H9 (cell line): ENCODE measurements at places on chromosomes 3 and 15. TPM values are rescaled to one million over a fixed set of nuclear protein-coding genes. Genes with fewer than 3 reads are reported as not detected.

GRCh38 chr15:64029633-64030032, 16.7 kb downstream of the DAPK2 start:
- no peaks in the 10 kb centered on the region for H3K27me3 ChIP-seq
- DNase-seq = no peak
- H3K36me3 ChIP-seq = no peaks in the 10 kb centered on the region
- H3K4me3 ChIP-seq = no peak overlapping the region
- H3K27ac ChIP-seq = no peak overlapping the region

Gene KCNMB3
- 1.6 and 1.9 TPM in 2 replicates for total RNA-seq

DNA sequence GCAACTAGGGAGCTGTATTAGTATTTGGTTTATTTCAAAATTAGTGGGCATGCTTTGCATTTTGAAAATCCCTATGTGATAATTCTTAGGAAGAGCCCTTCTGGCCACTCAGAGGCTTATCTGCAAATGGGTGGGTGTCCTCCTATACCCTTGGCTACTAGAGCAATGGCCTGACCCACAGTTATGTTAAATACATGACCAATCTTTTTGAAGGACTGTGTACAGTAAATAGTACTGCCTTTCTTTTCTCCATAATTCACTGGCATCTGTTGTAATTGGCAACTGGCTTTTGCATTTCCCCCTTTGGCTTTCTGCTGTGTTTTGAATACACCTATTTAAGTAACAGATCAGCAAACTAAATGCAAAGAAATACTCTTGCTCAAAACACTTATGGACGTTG, 175.4 kb downstream of the ANXA2 start:
- no peaks in the 10 kb centered on the region for H3K36me3 ChIP-seq
- H3K4me3 ChIP-seq = no peak overlapping the region
- no peak overlapping the region for H3K27ac ChIP-seq

Gene VIPR1
- total RNA-seq = 6.3 and 6.5 TPM in 2 replicates

- no peak overlapping the region for H3K27ac ChIP-seq
- no peak for DNase-seq
- no peaks in the 10 kb centered on the region for H3K27me3 ChIP-seq
- no peaks in the 10 kb centered on the region; the same call in 1 of the 2 replicates for H3K4me1 ChIP-seq
- H3K4me3 ChIP-seq = no peak overlapping the region
- H3K36me3 ChIP-seq = no peaks in the 10 kb centered on the region
These were observed 129.2 kb upstream of the DPH6 start for GRCh38 chr15:35674873-35675781.

Gene CERS3
- total RNA-seq = 1.3 and 1.4 TPM in 2 replicates

GRCh38 chr15:65680544-65680943, 58.8 kb downstream of the SLC24A1 start:
- no peak overlapping the region for H3K27ac ChIP-seq
- H3K4me3 ChIP-seq = no peak overlapping the region
- no peaks in the 10 kb centered on the region for H3K36me3 ChIP-seq
- DNase-seq = no peak

Gene ARL14
- not detected in 2 replicates for total RNA-seq

DNA sequence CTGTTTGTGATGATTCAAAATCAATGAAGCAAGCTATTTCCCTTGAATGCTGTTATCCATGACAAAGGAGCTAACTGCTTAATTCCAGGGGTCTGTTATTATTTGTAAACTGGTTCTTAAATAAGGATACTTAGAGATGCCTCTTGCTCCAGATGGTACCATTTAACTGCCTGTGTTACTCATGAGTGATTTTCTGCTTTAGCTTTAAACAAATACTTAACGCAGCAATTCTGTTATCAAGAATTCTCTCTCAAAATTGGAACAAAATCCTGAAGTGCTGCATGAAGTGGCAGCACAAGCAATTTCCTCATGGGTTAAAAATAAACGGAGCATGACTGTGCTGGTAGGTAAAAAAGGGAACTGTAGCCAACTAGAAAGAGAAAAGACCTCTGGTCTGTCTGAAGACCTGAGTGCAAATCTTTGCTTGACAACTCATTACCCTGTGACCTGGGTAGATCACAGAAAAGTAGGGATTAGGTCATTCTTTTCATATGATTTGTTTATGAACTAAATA, 62.5 kb upstream of the GBE1 start:
- DNase-seq = no peak
- H3K27me3 ChIP-seq = no peaks in the 10 kb centered on the region
- H3K36me3 ChIP-seq = no peaks in the 10 kb centered on the region
- H3K4me1 ChIP-seq = no peaks in the 10 kb centered on the region; the same call in 1 of the 2 replicates
- no peak overlapping the region for H3K4me3 ChIP-seq

Gene PIGB
- 6.7 and 9.0 TPM in 2 replicates for total RNA-seq

- H3K27me3 ChIP-seq = no peaks in the 10 kb centered on the region
- H3K4me1 ChIP-seq = no peaks in the 10 kb centered on the region
- H3K36me3 ChIP-seq = peaks cover 19% of the 10 kb centered on the region
- no peak for DNase-seq
- H3K4me3 ChIP-seq = no peak overlapping the region
These were observed 77.2 kb downstream of the ATG7 start for GRCh38 chr3:11349446-11349845.
